ENCODE measurements at places on chromosomes 1 and 21.

DNA sequence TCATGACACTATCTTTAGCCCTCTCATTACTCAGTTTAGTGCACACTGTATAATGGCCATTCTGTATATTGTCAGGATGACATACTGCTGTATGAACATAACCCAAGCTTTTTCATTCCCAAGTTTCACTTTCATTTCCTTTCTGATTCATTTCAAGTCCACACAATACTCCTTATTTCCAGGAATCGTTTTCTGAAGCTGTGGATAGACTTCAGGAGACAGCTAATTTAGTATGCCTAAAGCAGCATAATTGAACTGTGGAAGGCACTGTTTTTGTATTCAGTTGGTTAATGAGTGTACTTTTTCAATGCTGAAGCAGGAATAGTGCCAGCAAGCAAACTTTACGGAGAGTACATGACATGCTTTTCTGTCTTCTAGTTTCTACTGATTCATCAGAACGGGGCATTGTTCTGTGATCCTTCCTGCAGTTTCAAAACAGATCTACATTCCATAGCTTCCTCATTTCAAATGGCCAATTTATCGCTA, 578.5 kb upstream of the ZP4 start:
- DNase-seq, result peak; percentile 46

DNA sequence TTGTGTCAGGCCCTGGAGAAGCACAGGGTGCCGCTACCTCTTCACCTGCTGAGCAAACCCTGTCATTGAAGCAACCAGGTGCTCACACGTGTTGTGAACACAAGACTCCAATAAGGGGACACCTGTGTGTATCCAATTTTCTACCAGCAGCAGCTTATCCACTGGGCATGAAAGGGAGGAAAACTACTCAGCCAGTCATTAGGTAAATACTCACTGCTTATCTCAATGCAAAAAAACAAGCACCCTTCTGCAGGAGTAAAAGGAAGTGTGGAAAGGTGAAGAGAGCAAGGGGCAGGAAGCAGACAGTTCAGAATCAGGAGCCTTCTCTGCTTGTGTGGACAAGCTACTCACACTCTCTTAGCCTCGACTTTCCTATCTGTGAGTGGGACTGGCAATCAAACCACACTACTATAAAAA, 148.9 kb downstream of the ETS2 start:
- no peak for DNase-seq

- peak; percentile 9 for DNase-seq
Measured at GRCh38 chr1:30083800-30084464, 639.5 kb downstream of the MATN1 start.

- DNase-seq, result no peak
Measured at GRCh38 chr1:64721576-64722145, 23.2 kb upstream of the RAVER2 start.

DNA sequence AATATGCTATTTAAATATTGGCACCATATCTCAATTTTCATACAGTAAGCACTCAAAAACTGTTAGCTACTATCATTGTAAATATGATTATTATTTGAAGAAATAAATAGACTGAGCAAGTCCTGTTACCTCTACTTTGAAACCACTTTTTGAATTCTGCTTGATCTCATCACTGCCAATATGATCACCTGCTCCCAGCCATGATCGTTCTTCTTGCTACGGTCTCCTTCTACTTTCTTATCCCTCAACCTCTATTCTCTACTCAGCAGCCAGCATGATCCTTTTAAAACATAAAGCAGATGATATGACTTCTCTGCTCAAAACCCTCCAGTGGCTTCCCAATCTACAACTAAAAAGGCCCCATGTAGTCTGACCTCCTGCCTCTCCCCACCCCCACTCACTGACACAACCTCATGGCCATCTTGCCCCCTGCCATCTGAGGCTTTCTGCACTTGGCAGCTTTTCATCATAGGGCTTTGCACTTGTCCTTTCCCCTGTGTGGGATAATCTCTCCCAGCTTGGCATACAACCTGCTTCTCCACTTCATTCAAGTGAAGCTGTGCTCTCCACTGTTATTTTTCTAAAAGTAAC, 27.2 kb downstream of the CD34 start:
- no peak for DNase-seq
